Activated CD8-positive, alpha-beta memory T cell treated with anti-CD3 and anti-CD28 coated beads, Interleukin-2, amount 50 U/mL, for 4 hours (primary cell): ENCODE measurements at places on chromosomes 1 and 21.

DNA sequence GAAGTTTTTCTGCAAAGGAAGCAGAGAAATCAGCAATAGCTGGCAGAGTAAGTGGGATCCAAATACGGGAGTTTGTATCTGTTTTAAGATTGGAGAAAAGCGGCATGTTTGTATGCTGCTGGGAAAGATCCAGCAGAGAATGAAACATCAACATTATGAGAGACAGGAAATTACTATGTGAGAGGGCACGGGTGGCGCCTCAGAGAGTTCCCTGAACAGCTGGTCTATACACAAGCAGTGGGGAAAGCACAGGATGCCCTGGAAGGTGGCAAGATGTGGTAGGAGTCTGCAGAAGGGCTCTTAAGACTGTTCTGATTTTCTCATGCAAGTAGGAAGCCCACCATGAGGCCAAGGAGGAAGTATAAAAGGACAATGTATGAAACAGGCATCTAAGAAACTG, 130.4 kb downstream of the RERE start:
- no peak for DNase-seq

GRCh38 chr1:19456968-19457441, 28.3 kb downstream of the CAPZB start:
- no peak for DNase-seq

GRCh38 chr1:183374825-183375224, 43.4 kb downstream of the NMNAT2 start:
- DNase-seq, result no peak

DNA sequence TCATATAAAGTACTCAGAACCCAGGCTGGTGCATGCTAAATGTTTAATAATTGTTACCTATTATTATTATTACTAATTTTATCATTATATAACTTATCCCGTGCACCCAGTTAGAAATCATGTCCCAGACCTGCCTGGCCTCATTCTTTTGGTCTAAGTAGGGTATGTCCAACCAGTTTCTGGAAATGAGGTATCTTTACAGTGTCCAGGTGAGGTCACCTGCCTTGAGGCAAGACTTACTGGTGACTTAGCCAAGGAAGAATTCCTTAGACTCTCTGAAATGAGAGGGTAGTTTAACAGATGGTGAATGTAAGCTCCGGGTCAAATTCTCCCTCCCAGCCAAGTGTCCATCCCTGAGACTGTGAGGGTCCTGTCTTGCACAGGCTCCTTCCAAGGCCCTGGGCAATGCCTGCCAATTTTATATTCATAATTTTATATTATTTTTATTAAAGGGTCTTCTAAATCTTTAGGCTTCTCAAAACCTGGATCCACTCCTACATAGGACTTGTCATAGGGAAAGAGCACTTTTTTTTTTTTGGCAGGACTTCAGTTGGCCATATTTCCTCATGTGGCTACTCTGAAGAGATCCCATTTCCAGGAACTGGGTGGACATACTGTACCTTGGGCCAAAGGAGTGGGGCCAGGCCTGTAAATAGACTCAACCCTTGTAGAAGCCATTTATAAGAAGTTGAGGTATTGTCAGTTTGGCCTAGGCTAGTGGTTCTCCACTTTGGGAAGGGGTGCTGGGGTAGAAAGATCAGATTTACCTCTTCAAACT, 96.7 kb upstream of the KCNA3 start:
- no peak for DNase-seq

GRCh38 chr1:119409731-119410130, 5.2 kb upstream of the HSD3B2 start:
- DNase-seq, result no peak

DNA sequence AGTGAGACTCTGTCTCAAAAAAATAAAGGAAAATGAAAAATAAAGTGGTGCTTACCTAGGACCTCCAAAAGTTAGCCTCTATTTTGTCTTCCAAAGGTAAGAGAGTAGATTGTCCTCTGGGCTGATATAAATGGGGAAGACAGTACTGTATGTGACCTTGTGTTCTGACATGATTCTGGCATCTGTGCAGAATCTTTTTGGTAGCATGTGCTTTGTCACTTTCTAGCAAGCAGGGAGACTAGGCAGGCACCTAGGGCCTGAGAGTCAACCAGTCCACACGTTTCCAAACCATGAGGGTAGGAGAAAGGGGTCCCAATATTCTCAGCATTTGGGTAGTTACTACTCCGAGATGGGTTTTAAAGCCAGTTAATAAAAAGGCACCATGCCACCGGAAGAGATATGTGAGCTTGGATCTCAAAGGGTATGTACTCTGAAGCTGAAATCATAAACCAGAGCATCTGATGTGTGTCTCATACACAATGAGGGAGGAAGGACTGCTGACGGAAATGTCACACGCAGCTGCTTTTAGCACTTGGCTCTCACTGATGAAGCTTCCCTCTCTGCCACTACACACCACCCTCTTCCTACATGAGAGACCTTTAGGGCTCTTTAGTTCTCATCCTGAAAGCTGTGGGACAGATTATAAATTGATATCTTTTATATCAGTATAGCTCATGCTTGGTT, 27.0 kb upstream of the SLC16A1 start:
- no peak for DNase-seq

DNA sequence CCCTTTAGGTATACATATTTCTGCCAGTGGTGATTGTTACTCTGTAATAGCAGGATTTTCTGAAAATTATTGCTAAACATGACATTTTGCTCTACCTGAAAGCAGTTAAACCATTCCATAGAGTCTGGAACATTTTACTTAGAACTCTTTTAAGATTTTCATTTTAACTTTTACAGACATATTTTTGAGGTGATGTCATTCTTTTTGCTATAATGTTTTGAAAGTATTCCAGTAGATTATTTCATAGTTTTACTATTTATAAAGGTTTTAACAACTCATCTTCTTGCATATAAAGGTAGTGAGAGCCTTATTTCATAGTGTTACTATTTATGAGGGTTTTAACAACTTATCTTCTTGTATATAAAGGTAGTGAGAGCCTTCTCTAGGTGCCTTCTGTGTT, 42.9 kb downstream of the PTBP2 start:
- DNase-seq, result no peak

DNA sequence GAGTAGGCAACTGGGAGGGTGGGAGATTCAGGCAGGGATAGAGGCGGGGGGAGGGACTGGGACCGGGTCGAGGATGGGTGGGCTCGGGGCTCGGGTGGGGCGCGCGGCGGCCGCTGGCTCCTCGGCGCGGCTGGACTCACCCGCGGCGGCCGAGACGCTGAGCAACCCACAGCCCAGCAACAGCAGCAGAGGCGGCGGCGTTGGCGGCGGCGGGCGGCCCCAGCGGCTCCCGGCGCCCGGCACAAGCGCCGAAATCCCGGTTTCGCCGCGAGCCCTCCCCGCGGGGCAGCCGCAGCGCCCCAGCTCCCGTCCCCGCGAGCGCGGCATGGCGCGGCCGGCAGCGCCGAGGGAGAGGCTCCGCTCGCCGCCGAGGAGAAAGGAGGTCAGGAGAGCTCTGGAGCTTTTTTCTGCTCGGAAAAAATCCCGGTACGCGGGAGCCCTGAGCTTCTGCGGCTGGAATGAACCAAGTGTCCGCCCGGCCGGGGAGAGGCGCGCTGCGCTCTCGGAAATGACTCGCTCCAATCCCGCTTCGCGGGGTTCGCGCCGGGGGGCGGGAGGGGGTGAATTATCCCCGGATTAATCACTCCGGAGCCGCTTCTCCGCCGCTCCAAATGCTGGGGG, at the start of gene CSMD2:
CSMD2 (minus strand) TSS at position 460 of the 621 bp plus-strand sequence; CDS start at position 327, 133 bp downstream.
- no peak for DNase-seq

DNA sequence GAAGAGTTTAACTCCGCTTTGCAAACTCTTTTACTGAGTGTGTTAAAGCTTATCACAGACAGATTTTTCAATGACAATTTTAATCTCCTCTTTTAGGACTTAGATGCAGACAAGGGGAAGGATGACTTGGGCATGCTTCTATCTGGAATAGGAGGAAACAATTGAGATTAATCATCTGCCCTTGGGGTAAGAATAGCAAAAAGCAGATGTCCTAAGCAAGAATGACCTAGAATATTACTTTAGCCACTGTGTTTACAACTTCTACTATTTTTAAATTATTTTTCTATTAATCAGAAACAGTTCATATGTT, 569.0 kb upstream of the ADGRL2 start:
- no peak for DNase-seq

GRCh38 chr1:102861247-102861646, 247.1 kb downstream of the COL11A1 start:
- no peak for DNase-seq

GRCh38 chr1:208268541-208269337, 24.6 kb upstream of the PLXNA2 start:
- no peak for DNase-seq

DNA sequence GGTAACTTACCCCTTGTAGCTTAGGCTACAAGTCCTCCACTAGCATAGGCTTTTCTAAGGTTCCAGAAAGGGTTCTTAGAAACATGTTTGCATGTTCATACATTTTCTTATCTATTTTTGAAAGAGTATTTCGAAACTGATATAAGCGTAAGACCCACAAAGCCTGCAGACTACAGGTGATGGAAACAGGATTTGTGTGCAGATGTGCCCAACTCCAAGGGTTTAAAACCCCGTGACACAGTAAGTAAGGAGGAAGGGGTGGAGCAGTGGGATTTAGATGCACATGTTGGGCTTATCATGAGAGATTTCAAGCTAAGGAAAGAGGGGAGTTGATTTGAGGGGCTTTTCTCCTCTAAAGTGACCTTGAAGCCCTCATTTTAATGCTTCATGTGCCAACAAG, 164.7 kb downstream of the LTN1 start:
- no peak for DNase-seq

DNA sequence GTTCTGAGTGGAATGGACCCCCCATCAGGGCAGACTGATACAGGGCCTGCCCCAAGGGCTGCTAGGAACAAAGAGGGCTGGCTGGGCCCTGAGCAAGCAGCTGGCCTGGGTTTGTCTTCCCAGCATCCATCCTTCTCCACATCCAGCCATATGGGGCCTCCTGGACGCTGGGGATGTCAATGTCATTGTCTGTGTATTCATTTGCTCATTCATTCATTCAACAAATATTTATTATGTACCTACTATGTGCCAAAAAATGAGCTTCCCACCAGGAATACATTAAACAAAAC, 15.6 kb upstream of the ECE1 start:
- DNase-seq, result no peak

- no peak for DNase-seq
These were observed 35.7 kb downstream of the ZBTB8B start for GRCh38 chr1:32500387-32501209.

- no peak for DNase-seq
These were observed 88.6 kb upstream of the PKN2 start for GRCh38 chr1:88595355-88596002.

DNA sequence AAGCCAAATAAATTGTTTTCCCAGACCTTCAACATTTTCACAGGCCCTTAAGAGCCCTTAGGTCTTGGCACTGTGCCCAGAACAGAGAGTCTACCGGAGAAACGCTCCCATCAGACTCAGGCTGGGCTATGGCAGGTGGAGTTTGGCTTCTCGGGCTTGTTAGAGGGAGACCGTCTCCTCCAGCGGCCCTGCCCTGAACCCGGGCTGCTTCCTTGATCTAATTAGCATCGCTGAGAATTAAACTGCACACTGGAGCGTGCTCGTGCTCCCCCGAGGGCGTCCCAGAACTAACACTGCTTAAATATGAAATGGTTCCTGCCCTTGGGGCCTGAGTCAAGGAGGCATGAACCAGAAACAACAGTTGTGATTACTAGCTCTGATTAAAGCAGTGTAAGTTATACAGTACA, 634.4 kb downstream of the MATN1 start:
- DNase-seq, result no peak

- no peak for DNase-seq
These were observed at the start of gene CD5L for GRCh38 chr1:157841708-157842107. Gene CD5L (minus strand): TSS chr1:157841808. CDS start chr1:157841701, 107 bp downstream.

- DNase-seq, result no peak
These were observed 613 bp upstream of the GPATCH4 start for GRCh38 chr1:156601892-156602291.

DNA sequence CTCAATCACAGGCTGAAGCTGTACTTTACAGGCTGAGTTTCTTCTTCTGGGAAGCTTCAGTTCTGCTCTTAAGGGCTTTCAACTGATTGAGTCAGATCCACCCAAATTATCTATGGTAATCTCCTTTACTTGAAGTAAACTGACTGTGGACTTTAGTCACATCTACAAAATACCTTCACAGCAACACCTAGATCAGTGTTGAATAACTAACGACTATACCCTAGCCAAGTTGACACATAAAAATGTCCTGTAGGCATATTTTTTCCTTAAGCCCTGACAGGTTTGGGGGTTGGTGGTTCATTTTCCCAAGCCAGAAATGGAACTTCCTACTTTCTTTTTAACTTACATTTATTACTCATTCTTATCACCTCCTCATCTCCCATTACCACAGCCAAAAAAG, 42.9 kb upstream of the PRKACB start:
- DNase-seq, result no peak

DNA sequence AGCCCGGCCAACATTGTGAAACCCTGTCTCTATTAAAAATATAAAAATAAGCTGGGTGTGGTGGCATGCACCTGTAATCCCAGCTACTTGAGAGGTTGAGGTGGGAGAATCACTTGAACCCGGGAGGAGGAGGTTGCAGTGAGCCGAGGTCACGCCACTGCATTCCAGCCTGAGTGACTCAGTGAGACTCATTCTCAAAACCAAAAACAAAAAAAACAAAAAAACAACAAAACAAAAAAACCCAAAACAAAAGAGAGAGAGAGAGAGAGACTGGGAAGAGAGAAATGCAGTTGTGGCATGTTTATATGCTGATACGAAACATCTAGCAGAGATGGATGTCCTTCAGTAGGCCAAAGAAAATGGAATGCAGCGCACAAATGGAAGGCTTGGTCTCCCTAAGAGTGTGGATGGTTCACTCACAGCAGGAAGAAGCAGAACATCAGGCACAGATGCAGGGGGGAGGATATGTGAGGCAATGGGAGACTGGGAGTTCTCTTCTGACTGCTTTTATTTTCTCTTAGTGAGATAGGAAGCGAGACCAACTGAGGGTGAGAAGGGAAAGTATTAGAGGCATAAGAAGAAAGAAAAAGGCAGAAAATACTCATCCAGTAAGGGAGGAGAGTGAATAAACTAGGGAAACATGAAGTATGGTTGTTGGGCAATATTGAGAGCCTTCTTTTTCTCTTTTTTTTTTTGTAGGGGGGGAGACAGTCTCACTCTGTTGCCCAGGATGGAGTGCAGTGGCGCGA, 16.0 kb downstream of the THEM4 start:
- DNase-seq, result no peak

- no peak for DNase-seq
These were observed 1.5 kb upstream of the KCNH1 start for GRCh38 chr1:211135342-211135950.

DNA sequence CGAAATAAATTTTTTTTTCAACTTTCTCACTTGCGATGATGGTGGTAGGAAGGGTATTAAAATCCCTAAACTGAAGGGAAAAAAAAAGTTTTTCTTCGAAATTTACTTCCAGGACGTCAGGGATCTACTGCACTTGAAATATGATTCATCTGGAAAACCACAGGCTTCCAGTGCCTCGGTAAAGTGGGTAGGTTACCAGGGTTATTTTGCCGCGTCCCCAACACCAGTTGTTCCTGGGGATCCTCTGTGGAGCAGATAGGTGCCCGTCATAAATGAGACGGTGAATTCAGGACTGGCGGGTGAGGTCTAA, 773 bp downstream of the RABIF start:
- no peak for DNase-seq

- DNase-seq, result no peak
These were observed 64.8 kb downstream of the PEX14 start for GRCh38 chr1:10539411-10540043.
